NCI-H1417 treated with DMSO at 0.1 percent for 48 hours (cell line): ENCODE measurements at places on chromosomes 5 and 9.
A peak's percentile ranks its signal among the peaks of the same experiment; 100 is the strongest.

- DNase-seq, result no peak
Measured at GRCh38 chr5:132260714-132261551, 3.4 kb downstream of the PDLIM4 start.

DNA sequence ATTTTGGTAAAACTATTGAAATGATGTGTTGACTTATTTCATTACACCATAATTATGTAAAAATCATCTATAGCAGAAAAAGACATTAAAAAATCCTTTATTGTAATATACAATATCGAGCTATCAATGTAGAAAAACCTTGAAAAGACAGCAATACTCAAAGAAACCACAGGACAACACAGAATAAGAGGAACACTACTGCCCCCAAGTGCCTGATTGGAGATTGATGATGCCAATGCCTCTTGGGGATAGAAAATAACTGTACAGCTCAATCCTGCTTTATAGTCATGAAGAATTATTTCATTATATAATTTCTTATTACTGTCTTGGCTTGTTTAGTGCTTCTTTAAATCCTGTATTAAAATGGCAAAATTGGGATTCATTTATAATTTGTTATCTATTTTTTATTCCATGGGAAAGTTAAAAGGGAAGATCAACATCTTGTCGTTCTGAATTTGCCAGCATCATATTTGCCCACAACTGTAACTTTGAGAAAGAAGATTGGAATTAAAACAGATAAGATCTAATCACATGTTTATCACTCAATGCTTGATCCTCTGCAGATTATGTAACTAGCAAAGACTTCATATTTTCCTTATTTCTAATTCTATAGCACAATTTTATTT, 337.5 kb downstream of the CDH9 start:
- peak; percentile 42 for DNase-seq

DNA sequence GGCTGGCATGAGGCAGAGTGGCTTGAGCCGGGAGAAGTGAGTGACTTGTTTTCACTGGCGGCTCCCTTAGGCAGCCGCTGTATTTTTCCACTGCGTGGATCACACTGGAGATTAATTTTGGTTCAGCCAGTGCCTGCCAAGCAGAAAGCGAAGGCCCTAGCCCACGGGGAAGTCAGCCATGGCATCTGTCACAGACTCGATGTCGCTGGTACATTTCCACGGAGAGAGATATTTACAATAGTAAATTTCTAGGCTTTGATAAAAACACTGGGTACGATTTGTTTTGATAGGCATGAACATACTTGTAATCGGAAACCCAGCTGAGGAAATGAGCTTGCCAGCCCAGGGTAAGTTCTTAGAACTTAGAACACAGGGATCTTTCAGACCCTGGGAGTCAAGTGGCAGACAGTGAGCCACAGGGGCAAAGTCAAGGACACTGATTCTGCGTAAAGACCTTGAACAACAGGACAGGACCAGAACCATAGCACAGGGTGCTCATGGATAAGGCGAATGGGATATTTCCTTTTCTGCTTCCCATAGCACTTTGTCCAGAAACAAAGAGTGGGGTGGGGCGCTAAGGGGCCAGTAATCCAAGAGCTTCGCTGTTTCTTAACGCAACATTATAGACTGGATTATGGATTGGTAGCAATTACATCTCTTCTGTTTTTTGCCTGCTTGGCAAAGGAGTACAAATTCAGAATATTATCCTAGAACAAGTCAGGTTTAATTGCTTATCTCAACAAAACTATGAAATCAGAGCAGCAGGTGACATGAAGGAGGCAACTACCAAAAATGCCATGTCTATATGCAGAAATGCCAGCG, 4.5 kb downstream of the DUSP1 start:
- no peak for DNase-seq

DNA sequence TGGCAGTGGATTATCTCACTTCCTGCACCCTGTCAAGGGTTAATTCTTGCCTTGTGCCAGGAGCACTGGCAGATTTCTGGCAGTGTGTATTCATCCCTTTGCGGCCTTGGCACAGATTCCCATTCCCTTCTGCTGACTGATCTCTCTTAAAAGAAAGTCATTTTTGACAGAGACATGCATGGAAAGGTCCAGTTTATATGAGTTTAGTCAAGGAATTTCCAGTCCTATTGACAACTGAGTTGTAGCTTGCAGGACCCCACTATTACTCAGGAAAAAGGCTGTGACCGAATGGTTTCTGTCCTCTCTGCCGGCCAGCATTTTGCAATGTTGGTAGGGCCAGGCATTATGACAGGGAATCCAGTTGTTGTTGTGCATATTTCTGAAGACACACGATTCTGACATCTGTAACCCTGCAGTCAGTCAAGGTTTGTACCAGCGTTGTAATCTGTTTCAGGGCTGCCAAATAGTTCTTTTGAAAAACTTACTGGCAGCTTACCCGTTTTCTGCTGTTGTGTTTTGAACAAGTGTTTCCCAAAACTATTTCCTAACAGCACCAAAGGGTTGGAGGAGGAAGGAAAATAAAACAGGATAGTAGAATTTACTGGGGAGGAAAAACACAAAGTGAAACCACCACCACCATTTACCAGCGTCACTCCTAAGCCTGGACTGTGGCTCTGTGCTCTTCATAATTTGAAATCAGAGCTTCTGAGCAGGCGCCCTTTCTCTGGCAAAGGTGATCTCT, 243.4 kb upstream of the KLF4 start:
- DNase-seq, result no peak

- DNase-seq, result no peak
Measured at GRCh38 chr9:99814359-99814758, 7.3 kb upstream of the NR4A3 start.
